ENCODE measurements at places on chromosomes 2 and 18.

DNA sequence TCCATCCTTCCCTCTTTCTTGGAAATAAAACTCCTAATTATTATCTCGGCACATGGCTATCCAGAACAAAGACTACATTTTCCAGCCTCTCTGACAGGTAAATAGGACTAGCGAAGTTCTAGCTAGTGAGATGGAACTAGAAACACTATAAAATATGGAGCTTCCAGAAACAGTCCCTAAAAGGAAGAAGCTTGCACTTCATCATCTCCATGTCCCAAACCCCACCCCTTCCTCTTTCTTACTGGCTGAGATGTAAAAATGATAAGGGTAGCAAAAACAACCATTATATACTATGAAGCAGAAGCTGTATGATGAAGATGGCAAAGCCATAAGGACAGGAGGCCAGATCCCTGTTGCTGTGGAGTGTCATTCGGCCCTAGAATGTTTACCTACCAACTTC, 11.7 kb upstream of the ACTR2 start:
- DNase-seq = no peak

- no peak for DNase-seq
These were observed 52.3 kb upstream of the VWC2L start for GRCh38 chr2:214358506-214358905.

DNA sequence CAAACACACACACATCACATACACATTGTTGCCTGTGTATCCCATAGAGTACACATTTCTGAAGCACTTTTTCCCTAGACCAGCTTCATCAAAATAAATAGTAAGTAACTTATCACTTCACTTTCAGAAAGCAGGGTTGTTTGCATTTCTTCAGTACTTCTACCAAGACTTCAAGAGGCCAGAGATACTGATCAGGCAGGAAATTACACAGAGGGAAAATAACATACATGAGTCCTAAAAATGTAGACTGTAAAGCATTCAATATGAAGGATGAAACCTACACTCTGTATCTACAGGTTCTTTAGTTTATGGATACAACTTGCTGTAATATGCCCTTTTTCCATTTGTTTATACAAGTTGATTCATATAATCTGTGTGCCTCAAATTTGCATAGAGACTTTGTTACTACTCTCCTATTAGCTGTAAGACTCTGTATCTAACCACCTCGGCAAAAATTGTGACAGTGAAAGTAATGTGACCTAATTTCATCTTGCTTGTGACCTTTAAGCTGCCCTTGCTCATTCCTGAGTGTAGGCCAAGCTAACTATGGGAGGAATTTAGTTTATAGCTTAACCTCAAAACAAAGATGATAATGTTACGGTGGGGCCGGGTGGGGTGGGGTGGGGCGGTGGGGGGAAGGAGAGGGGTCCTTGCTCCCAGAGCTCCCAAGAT, 228.9 kb upstream of the SPOPL start:
- no peak for DNase-seq

DNA sequence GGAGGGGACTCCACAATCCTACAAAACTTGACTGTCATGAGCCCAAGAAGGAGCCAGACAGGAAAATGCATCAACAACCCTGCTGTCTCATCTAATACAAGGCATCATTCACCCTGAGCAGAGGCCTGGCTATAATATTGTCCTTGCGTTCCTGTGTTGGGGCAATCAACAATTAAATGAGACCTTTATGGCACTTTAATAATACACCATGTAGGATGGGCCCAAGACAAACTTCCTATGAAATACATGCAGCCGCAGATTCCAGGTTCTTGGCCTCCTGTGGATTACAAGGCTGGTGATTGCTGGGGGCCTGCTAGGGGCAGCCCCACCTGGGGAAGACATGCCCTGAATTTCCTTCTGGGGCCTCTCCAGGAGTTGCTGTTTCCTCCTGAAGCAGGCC, 82.8 kb upstream of the PPP1CB start:
- DNase-seq = no peak

DNA sequence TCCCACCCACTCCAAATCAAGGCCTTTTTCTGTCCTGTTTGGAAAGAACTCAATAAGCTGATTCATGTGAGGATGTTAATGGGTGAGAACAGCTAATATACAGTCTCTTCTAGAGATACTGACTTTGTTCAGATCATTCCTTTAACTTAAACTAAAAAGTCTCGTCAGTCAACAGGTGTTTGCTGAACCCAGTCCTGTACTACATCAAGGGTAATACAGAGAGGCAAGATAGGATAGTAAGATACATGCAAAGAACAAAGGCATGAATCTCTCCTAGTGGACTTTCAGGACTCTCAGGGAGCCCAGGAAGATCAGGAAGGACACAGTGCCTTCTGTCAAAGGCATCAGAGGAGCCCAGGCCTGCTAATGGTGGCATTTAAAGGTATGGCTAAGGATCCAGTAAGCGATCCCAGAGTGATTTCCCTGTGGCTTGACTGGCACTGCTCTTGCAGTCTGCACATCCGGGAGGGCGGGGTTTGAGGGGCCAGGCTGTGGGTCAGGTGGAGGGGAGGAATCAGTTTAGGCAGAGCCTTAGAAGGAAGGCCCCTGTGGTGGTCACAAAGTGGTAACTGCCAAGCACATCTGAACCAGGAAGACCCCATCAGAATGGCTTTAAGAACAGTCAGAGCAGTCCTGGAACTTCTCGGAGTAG, 54.0 kb downstream of the EPAS1 start:
- no peak for DNase-seq

- DNase-seq = peak; percentile 84
These were observed at the start of gene KCNG3 for GRCh38 chr2:42493468-42494354. TSS of gene KCNG3 (minus strand) at chr2:42493982. CDS start at chr2:42493501, 481 bp downstream.

DNA sequence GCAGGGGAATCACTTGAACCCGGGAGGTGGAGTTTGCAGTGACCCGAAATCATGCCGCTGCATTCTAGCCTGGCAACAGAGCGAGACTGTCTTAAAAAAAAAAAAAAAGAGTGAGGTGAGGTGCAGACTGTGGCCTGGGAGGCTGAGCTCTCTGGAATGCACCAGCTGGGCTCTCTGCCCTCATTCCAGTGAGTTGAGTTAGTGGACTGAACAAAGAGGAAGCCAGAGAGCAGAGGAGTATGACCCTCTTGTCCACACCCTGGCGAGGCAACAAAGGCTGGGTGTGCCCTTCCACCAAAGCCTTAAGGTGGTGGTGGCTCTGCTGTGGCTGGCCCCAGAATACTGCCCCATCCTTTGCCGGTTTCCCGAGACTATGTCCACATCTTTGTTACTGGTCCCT, 71.3 kb upstream of the ACKR3 start:
- DNase-seq = peak; percentile 93

GRCh38 chr2:234427081-234428061, 69.5 kb downstream of the ARL4C start:
- DNase-seq = peak; percentile 77

GRCh38 chr2:236010920-236011685, 157.1 kb downstream of the GBX2 start:
- no peak for DNase-seq

GRCh38 chr2:156727867-156728266, 291.7 kb downstream of the GPD2 start:
- DNase-seq = no peak

GRCh38 chr2:241941691-241942301, 72.3 kb downstream of the RTP5 start:
- DNase-seq = no peak

DNA sequence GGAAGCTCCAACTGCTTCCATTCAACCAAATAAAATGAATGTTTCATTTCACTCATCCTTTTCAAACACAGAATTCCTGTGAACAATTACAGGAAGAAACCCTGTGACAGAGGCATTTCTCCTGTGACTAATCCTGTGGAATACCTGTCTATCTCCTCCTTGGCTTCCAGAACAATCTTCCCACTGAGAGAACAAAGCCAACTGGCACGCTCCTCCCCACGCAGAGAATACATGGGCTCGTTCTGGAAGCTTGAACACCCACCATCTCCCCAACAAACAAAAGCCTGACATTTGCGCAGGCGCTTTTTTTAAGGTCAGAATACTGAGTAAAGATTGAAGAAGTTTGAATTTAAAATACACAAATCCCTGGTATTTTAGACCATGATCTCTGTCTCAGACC, 104.7 kb upstream of the SLC66A3 start:
- DNase-seq = no peak

DNA sequence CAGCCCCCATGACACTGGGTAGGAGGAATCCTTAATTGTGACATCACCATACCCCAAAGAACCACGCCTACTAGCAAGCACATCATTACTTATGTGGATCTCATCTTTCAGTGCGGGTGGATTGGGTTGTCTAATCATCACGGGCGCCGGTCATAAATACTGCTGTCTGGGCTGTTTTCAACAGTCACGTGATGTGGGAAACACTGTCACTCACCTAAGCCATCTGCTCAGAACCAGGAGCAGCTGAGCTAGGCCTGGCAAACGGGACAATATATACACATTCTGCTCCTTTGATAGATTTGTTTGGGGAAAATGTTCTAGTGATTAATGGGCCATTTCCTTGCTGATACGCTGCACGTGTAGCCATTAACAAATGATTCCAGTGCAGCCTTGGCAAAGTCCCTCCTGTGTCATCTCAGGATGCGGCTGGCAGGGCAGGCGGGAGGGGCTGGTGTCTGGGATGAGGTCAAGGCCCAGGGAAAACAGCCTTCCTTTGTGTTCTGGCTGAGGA, 145.9 kb upstream of the COPS8 start:
- peak; percentile 65 for DNase-seq

GRCh38 chr18:8139127-8139527, 470.1 kb upstream of the RAB12 start:
- no peak for DNase-seq

DNA sequence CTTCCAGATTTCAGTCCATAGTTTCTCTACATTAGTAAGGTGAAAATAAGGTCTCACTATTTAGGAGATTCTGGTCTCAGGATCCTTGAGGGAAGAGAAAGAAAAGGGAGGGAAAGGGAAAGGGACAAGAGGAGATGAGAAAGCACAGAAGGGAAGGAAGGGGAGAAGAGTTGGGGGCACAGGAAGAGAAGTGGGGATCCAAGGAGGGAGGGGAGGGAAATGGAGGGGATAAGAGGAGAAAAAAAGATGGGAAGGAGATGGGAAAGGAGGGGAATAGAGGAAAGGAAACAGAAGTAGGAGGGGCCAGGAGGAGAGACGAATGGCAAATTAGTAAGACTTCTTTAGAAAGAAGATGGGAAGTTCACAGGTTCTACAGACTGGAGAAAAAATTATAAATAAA, 39.2 kb upstream of the SPTBN1 start:
- DNase-seq = no peak

DNA sequence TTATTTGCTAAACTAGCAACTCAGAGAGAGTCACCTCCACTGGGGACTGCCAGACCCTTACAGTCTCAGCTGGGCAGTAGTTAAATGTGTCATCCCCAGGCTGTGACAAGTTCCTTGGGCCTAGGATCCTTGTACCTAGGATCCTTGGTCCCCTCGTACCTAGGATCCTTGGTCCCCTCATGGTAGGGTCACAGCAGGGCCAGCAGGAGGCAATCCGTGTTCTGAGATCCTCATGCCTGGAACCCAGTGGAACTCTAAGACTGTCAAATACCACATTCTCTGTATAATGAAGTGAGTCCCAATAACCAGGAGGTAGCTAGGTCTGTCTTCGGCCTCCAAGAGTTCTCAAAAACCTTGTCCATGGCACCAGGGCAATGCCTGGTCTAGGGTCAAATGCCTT, 60.8 kb downstream of the LYPD6B start:
- DNase-seq = no peak

- DNase-seq = no peak
These were observed 271.8 kb upstream of the FANCL start for GRCh38 chr2:58512878-58513277.

GRCh38 chr2:8003462-8004075, 678.3 kb upstream of the ID2 start:
- DNase-seq = peak; percentile 92

DNA sequence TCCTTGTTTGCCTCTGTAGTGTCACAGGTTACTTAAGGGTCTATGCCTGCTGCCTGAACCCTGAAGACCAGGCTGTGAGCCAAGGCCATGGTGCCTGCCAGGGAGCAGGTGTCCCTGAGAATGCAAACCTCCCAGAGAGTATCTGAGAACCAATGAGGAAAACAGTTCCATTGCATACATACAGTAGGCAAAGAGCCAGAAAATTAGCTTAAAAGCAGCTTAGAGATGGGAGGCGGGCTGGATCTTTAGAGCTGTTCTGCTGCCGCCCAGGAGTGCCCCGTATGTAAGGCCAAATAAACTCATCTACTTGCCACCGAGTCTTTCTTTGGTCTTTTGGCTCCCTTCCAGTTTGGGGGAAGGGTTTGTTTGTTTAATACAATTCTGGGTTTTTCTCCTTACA, 327.9 kb downstream of the CLIP4 start:
- DNase-seq = no peak

GRCh38 chr2:98560256-98560771, 48.0 kb downstream of the COA5 start:
- peak; percentile 85 for DNase-seq

GRCh38 chr2:202184557-202184956, 53.8 kb downstream of the SUMO1 start:
- DNase-seq = no peak

GRCh38 chr2:233681521-233682099, at the start of gene UGT1A7:
TSS of gene UGT1A7 (plus strand) at chr2:233681901. CDS start at chr2:233681938, 37 bp downstream.
- no peak for DNase-seq

- no peak for DNase-seq
These were observed 300.7 kb upstream of the RAB6C start for GRCh38 chr2:129678751-129679150.

DNA sequence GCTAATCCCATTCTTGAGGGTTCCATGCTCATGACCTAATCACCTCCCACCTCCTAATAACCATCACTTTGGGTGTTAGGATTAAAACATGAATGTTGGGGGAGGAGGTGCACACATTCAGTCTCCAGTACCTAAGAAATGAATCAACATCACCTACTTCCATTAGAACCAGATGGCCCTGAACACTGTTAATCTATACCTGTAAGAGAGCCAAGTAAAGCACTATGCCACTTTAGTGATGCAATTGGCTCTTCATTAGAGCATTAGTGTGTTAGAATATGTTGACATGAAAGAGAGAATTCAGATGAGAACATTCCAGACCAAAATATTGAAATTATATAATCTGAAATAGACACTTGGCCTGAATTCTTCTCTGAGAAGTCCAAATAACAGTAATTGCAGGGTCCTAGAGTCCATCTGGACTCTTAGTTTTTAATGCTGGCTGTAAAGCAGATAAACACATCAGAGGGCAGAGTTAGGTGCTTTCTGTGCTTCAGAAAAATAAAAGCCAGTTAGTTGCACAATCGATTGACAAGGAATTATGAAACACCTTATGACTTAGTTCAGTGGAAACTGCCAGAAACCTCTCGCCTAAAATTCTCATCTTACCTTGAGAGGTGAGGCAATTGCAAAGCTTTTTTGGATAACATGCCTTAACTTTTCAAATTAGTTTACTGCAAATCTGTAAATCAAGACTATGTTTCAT, 923.7 kb downstream of the SLC4A3 start:
- DNase-seq = no peak

DNA sequence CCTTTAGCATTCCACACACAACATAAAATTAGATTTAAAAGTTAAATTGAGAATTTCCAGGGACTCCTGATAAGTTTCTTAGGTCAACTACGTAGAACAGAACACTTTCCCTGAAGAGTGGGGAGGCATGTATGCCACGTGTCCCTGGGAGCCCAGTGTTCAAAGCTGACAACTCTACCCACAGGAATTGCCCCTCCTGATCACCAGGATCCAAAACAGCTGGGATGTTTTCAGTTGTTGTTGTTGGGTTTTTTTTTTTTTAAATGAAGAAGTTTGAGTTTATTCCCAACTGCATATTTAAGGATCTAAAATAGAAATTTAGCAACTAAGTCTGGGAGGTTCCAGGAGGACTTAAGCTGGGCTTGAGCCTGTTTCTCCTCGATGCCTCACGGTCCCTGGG, 100.5 kb downstream of the TPGS2 start:
- DNase-seq = no peak

GRCh38 chr2:70718736-70719135, 49.3 kb downstream of the ADD2 start:
- DNase-seq = no peak

Measured in AG20443 (cell line).